ENCODE measurements at places on chromosomes 12 and 14. TPM values are rescaled to one million over a fixed set of nuclear protein-coding genes. Genes with fewer than 3 reads are reported as not detected.

DNA sequence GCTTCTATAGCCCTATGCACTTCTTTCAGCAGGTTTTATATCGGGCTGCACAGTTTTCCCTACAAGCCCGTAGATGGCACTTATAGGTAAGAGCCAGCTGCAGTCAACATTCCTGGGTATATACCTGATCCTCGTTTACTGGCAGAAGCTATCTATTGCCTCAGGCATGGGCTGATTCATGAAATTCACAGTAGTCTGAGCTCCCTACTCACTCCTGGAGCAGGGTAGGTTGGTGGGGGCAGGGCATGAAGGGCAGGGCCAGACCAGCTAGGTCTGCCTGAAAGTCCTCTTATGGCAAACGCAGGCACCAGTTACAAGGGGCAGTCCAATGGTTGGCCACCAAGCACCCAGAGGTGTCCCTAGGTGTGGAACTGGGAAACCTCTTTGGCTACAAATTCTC lies 345.8 kb downstream of the RPS29 start:
- H3K27me3 ChIP-seq = no peaks in the 10 kb centered on the region
- H3K4me1 ChIP-seq = no peaks in the 10 kb centered on the region
- H3K27ac ChIP-seq = no peak overlapping the region
- no peak for DNase-seq
- H3K36me3 ChIP-seq = no peaks in the 10 kb centered on the region
- no peak overlapping the region for H3K4me3 ChIP-seq

DNA sequence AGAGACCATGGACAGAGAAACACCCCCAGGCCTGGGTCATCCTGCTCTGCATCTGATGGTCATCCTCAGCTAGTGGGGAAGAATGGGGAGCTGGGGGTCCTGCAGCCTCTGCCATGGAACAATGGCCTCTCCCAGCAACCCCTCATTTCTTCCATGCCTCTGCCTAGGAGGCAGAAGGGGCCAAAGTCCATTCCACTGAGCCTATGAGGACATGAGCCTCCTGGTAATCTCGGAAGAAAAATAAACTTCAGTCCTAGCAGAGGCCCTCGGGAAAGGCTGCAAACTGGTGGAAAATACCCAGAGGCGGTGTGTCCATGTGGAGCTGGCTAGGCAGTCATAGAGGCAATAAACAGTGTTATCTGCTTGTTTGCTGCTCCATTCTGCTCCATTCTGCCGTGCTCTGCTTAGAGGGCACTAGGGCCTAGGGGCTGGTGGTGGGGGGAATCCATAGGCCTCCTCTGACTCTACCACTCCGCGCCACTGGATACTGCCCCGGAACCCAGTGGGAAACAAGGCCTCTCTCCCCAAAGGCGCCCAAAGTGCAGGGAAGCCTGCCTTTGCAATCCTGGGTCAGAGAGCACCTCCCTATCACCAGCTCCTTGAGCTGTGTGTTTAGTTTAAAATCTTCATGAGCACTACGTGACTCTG lies 4.5 kb downstream of the PGF start:
- no peaks in the 10 kb centered on the region for H3K36me3 ChIP-seq
- H3K4me1 ChIP-seq = peaks cover 70% of the 10 kb centered on the region
- H3K27ac ChIP-seq = peak overlapping the region; percentile 99
- H3K27me3 ChIP-seq = no peaks in the 10 kb centered on the region

DNA sequence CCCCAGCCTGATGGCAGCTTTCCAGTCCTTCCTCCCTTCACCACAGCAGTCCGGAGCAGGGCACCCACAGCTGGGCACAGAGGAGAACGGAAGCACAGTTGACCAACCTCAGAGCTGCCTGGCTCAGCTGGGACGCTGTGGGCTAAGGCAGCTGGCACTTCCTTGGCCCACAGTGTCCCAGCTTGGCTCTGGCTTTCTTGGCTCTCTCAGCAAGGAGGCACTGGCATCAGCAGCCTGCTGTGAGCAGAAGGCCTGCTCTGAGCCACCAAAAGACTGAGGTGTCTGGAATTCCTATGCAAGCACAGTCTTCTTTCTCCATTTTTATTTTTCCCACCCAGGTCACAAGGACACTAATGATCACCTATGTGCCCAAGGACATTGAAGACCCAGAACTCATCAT lies 32.6 kb downstream of the NGB start:
- no peak overlapping the region for H3K27ac ChIP-seq
- no peak for DNase-seq
- H3K27me3 ChIP-seq = no peaks in the 10 kb centered on the region

Gene RIN3
- total RNA-seq = 4.2 TPM

GRCh38 chr12:15306605-15307004 lies 15.7 kb upstream of the PTPRO start:
- H3K4me3 ChIP-seq = no peak overlapping the region
- no peak overlapping the region for H3K27ac ChIP-seq
- DNase-seq = no peak
- H3K4me1 ChIP-seq = no peaks in the 10 kb centered on the region

Gene SHMT2
- total RNA-seq = 168 TPM

Gene C12orf60
- 2.3 TPM for total RNA-seq

GRCh38 chr14:52220924-52221811 lies 46.3 kb upstream of the PTGDR start:
- H3K4me3 ChIP-seq = no peak overlapping the region
- no peak for DNase-seq
- no peak overlapping the region for H3K27ac ChIP-seq
- no peaks in the 10 kb centered on the region for H3K27me3 ChIP-seq

Gene DIO2
- 9.3 TPM for total RNA-seq

Gene KIF5A
- 0.03 TPM for total RNA-seq

Gene P2RX2
- not detected for total RNA-seq

DNA sequence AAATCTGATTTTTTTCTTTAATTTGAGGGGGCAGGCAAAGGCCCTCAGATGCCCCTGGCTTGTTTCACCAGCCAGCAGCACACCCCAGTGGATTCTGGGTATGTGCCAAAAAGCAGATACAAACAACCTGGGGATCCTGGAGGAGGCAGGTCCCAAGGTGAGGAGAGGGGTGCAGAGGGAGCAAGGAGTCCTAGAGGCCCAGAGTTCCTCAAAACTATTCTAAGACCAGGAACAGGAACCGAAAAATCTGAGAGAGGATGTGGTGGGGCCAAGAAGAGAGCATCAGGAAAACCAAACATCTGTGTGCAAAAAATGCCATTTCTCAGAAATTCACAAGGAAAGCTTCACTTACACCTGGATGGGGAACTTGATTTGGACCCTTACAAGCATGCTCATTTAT lies 8.2 kb downstream of the KCNA5 start:
- no peaks in the 10 kb centered on the region for H3K36me3 ChIP-seq
- H3K4me1 ChIP-seq = peaks cover 35% of the 10 kb centered on the region
- no peak overlapping the region for H3K27ac ChIP-seq
- no peak for DNase-seq
- H3K27me3 ChIP-seq = peaks cover 30% of the 10 kb centered on the region
- no peak overlapping the region for H3K4me3 ChIP-seq

DNA sequence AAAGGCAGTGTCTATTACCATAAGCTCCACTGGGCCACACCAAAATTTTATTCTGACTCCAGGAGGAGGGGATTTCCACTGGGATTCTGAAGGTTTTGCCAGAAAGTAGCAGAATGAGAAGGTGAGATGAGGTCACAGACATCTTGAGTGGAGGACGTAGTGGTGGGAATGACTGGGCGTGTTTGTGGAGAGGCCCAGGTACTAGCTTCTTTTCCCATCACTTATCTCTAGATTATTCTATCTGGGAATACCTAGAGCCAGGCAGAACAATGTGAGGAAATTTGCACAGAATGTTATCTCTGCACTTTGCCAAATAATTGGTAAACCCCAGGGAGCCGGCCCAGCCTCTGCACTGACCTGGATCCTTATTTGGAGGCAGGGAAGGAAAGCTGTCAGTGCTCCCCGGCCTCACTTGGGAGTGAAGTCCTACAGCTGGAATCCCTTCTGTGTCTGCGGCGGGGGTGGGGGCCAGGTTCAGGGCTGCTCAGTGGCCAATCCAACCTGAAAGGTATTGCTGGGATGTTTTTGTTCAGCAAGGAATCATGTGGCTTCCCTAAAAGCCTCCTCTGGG lies 129.4 kb downstream of the C12orf75 start:
- no peak for DNase-seq
- H3K4me1 ChIP-seq = peaks cover 3% of the 10 kb centered on the region
- H3K27ac ChIP-seq = no peak overlapping the region
- H3K27me3 ChIP-seq = no peaks in the 10 kb centered on the region
- H3K4me3 ChIP-seq = no peak overlapping the region

DNA sequence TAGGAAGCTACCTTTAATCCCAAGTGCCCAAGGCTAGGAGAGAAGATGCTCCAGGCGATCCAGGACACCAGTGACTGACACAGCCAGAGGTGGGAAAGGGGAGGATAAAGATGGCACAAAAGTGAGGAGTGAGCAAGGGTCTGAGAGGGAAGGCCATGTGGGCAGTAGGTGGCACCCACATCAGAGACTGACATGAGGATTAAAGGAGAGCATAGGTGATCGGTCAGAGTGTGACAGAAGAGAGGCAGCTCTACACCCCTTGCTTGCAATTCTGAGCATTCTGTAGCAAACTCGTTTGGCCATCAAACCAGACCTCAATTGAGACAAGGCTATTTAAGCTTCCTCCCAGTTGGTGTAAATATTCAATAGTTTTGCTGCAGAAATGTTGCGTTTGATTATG lies 724 bp upstream of the CD27 start:
- no peak overlapping the region for H3K27ac ChIP-seq
- no peaks in the 10 kb centered on the region for H3K36me3 ChIP-seq
- no peak for DNase-seq
- H3K27me3 ChIP-seq = no peaks in the 10 kb centered on the region
- H3K4me1 ChIP-seq = no peaks in the 10 kb centered on the region
- H3K4me3 ChIP-seq = no peak overlapping the region

DNA sequence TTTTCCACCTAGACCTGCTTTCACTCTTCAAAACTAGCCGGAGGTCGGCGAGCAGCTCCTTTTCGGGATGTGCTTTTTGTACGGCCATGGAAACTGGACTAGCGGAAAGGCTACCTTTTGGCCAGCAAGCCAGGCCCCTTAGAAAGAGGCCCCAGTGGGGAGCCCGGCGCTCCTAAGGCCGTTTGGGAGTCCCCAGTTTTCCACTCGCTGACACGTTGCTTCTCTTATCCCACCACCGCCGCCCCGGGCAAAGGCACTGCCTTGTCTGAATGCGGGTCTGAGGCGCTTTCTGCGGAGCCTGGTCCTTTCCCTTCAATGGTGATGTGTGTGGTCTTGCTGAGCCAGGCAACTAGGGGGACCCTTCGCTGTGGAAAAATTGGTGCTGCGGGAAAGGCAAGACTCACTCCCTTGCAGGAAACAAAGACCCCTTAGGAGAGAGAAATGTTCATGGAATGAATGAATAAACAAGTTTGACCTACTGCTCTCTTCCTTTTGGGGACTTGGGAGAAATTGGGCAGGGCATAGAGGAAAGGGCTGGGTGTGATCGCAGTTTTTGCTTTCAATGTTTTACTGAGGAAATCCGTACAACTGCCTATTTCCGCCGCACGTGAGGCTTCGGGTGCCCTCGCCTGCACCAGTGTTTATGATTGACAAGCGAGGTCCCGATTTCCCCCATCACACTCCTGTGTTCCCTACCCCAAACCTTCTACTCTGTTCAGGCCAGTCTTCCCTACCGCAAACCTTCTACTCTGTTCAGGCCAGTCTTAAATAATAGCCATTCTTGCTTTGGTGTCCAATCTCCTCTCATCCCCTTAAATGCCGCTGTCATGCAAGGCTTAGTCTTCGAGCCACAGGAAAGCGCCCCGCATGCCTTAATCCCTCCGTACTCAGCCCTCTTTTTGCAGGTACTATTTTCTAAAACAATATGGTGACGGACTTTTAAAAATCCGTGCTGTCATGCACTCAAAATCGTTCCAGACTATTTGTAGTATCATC lies 1.0 kb upstream of the SLC38A2 start:
- H3K27ac ChIP-seq = peak overlapping the region; percentile 89
- H3K27me3 ChIP-seq = no peaks in the 10 kb centered on the region
- H3K36me3 ChIP-seq = peaks cover 4% of the 10 kb centered on the region

GRCh38 chr12:128524439-128524838 lies 257.5 kb downstream of the TMEM132C start:
- no peaks in the 10 kb centered on the region for H3K27me3 ChIP-seq
- no peak overlapping the region for H3K27ac ChIP-seq
- no peaks in the 10 kb centered on the region for H3K36me3 ChIP-seq
- H3K4me1 ChIP-seq = no peaks in the 10 kb centered on the region
- no peak for DNase-seq

DNA sequence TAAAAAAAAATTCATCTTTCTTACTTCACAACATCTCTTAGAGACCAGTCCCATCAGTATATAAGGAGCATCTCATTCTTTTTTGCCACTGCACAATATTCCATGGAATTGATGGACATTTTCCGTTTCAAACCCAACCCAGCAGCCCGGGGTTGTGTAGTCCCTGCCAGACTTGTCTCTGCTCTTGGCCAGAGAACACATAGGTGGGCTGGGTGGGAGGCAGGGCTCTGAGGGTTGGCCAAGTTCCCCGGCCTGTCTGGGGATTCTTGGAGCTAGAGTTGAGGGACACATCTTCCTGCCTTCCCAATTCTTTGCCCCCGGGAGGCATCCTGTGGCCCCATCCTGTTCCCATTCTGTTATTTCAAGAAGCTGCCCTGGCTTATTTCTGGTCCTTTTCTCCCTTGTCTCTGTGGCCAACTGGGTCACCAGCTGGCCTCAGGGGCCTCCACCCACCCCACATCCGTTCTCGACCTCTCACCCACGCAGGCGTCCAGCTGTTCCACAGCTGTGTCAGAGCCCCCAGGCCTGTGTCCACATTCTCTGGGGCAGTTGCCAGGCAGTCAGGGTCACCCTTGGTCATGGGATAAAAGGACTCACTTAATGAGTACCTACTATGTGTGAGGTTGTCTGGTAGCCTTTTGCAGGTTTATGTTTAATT lies 52.0 kb upstream of the CCDC63 start:
- DNase-seq = no peak
- no peak overlapping the region for H3K4me3 ChIP-seq
- no peaks in the 10 kb centered on the region for H3K36me3 ChIP-seq
- H3K4me1 ChIP-seq = no peaks in the 10 kb centered on the region
- no peaks in the 10 kb centered on the region for H3K27me3 ChIP-seq

Gene TAS2R20
- 6.3 TPM for total RNA-seq

DNA sequence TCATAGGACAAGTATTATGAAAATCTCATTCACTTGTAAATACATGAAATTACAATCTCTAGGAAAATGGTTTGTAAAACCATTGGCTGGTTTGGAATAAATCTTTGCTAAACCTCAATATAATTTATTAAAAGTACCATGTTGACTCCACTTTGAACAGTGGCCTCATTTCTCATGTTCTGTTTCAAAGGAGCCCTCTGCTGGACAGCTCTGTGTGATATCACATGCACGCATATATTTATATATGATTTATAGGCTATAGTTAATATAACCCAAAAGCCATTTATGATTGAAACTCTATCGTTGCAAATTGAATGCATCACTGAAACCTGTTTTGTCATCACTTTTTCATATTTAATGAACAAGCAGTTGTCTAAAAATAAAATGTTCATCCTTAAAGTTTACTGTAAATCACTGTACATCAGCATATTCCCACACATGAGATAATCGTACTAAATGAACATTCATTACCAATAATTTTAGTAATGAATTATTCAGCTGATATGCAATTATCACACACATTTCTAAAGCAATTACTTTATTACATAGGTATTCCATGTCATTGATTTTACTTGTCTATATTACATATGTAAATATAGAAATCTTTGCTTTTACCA lies 493.8 kb downstream of the NPAS3 start:
- peak; percentile 30 for DNase-seq
- no peak overlapping the region for H3K27ac ChIP-seq
- no peaks in the 10 kb centered on the region for H3K4me1 ChIP-seq
- H3K4me3 ChIP-seq = no peak overlapping the region
- H3K27me3 ChIP-seq = no peaks in the 10 kb centered on the region

Gene DNAJC22
- 28.3 TPM for total RNA-seq

- H3K4me3 ChIP-seq = no peak overlapping the region
- H3K27ac ChIP-seq = no peak overlapping the region
- H3K27me3 ChIP-seq = no peaks in the 10 kb centered on the region
- no peak for DNase-seq
- no peaks in the 10 kb centered on the region for H3K4me1 ChIP-seq
- no peaks in the 10 kb centered on the region for H3K36me3 ChIP-seq
Measured at GRCh38 chr12:110754101-110754793, 11.6 kb upstream of the PPP1CC start.

Gene TSPAN8
- total RNA-seq = 639 TPM

All from hepatocyte (in vitro differentiated cells).